Stimulated activated CD4-positive, alpha-beta T cell treated with anti-CD3 and anti-CD28 coated beads, Interleukin-1b, Interleukin-23, amount 100 ng/mL, for 48 hours (primary cell): ENCODE measurements at places on chromosomes 2 and 18.

- DNase-seq, result no peak
These were observed 22.6 kb upstream of the PLEK start for GRCh38 chr2:68342470-68342869.

DNA sequence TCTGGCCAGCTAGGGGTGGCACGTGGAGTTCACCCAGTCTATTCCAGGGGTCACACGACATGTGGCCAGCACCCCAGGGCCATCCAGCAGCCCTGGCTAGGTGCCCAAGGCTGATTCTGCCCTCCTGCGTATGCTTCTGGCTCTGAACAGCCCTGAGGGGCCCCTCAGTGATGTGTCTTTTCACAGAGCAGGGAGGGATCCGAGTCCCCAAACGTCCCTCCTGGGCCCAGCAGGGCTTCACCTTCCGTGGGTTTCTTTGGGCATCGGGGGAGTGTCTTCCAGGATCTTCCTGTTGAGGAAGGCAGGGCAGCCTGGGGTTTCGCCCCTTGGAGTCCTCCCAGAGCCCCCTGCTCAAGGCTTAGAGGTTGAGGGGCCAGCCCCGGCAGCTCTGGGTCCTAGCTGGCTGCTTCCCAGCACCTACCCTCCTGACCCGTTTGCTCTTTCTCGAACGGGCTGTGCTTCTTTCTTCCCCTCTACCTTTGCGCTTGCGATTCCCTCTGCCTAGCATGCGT is 165.9 kb downstream of the DYSF start:
- no peak for DNase-seq

GRCh38 chr2:221455214-221455613 is 116.9 kb downstream of the EPHA4 start:
- no peak for DNase-seq

- no peak for DNase-seq
These were observed 61.7 kb downstream of the SMAD2 start for GRCh38 chr18:47868744-47869143.

GRCh38 chr2:181934694-181935093 is 43.2 kb downstream of the ITPRID2 start:
- no peak for DNase-seq

DNA sequence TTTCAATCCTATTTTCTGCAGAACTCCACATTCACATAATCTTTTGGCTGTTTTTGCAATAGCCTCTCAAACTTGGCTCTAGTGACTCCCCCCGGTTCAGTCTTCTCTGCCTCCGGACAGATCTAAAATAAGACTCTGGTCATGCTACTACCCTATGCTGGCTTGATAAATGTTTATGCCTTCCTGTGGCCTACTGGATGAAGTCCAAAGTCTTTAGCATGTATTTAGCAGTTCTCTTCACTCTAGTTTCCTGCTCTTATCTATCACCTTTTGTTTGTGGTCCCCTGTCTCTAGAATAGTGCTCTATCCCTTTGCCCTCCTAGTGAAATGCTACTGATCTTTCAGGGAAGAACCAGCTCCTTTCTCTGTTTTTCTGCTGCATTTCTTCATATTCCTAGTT is 14.4 kb downstream of the ADCYAP1 start:
- no peak for DNase-seq

DNA sequence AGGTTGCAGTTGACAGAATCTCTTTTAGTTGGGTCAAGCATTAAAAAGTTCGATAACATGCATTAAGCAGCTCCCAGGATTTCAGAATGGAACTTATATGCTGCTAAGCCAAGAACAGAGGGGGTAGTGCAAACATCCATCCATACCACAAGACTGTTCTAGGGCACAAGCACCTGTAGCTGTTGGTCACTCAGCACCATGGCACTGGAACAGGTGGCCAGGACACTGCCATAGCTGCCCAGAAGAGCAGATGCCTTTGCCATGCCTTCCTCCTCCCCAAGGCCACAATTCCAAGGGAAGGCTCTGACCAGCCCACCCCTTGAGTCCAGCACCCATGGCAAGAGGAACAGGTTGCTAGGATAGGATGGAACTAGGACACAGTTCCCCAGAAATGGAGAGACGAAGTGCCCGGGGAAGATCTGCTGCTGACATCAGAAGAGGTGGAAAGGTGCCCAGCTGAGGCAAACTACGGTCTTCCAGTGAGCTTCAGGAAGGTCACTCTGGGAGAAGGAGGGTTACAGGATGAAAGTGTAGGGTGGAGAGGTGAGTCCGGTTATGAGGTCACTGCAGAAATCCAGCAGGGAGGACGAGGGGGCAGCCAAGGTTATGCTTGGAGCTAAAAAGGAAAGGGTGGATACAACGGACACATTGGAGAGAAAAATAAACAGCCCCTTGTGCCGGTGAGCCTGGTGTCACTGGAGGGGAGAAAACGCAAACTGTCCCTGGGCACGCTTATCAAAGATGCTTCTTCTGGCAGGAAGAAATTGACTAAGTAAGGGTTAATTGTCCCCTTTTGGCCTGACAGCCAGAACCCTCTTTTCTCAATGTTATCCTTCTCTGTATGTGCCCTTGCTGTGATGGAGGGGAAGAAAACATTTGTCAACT is 41.9 kb downstream of the C1QL2 start:
- DNase-seq, result no peak

- no peak for DNase-seq
These were observed 39.7 kb upstream of the EPAS1 start for GRCh38 chr2:46257476-46257875.

GRCh38 chr2:14944562-14945346 is 312.2 kb downstream of the LRATD1 start:
- DNase-seq, result no peak

DNA sequence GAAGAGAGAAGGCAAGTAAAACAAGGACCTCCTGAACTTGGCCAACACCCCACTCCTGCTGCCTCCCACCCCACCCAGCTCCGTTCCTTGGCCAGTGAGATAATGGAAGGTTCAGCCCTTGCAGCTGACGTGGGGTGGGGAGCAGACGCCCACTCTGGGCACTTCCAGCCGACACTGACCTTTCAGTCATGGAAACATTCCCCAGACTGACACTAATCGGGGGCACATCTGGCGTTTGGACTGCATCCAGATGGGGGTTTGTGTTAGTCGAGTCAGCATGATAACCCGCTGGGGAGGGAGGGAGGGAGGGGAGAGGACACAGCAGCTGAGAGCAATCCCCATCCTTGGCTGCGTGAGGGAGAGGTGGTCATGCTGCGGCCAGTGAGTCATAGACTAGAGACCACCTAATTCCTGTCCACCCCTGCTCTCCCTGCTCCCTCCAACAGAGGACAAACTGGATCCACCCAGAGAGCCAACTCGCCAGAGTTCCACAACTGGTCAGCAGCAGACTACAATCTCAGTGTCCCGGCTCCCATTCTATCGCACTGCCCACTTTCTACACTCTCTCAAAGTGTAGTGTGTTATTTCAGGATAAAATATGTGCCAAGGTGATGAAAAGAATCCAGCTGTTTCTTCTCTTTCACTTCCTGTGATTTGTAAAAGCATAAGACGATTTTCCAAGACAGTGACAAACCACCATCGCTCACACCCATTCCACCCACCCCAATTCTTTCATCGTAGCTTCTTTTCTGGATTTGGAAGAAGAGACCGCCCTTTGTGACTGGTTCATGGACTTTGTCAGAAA is 115.4 kb upstream of the PKDCC start:
- no peak for DNase-seq
